ENCODE measurements at places on chromosomes 4 and X.

- no peak for DNase-seq
Observed at GRCh38 chr4:39931441-39931901, 46.2 kb downstream of the PDS5A start.

DNA sequence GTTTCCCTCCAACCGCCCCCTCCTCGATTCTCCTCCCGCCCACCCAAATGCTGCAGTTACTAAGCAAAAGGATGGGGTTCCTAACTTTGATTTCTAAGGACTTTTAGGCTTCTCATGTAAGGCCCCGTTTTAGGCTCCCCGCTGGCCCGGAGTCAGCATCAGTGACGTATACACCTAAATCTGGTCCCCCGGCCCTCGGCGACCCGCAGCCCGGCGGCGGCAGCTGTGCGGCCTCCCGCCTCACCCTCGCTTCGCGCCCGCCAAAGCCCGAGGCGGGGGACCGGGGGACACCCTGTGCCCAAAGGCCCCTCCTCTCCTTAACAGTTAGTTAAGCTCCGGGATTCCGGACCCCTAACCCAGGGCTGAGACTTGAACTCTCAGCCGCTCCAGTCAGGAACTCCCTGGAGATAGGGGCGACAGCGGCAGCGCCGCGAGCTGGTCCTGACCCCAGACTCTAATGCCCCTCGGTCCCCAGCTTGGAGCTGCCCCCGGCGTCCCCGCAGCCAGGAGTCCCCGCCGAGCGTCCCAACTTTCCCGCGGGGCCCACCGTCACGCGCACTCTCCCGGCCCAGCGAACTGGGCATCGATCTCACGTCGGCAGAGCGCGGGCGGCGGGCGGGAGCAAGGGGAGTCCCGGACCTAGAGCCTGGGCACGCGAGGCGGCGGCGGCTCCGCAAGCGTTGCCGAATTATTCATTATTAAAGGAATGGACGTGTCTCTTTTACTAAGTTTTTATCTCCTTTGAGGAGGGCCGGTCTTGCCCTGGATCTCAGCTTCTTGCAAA is 1.5 kb upstream of the NR3C2 start:
- DNase-seq, result no peak

DNA sequence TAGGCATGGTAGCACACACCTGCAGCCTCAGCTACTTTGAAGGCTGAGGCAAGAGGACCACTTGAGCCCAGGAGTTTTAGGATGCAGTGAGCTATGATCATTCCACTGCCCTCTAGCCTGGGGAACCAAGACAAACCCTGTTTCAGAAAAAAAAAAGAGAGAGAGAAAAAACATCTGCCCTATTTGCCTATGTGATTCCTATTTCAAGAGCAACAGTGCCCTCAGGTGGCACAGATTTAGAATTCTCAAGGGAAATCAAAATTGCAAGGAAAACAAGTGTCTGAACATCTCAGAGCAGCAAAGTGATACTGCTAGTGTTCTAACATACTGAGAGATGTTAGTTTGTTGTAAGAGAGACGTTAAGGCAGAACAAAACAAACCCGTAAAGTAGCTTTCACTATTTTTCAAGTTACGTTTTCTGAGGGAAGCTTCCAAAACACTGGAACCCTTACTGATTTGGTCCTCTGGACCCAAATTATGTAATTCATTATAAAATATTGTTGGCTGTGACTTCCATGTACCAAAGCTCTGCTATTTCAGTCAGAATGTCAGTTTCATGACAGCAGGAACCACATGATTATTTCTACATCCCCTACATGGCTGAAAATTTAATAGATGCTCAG is 7.9 kb downstream of the BDH2 start:
- no peak for DNase-seq

GRCh38 chrX:17036171-17036961 is 89.9 kb downstream of the REPS2 start:
- DNase-seq, result no peak

DNA sequence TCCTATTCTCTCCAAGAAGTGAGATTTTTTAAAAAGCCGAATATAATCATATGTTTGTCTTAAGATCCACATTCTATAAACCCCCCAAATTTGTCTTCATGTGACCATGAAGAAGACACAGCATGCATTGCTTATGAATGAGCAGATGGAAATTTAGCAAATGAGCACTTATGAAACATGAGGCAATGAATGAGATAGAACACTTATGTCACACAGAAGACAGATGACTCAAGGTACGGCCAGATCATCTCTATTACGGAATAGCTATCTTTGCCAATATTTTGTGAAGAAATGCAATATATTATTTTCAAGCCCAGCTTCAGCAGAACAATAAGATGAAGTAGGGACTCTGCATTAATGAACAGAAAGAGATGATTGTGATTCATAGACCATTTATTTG is 21.4 kb downstream of the PHEX start:
- DNase-seq, result no peak

DNA sequence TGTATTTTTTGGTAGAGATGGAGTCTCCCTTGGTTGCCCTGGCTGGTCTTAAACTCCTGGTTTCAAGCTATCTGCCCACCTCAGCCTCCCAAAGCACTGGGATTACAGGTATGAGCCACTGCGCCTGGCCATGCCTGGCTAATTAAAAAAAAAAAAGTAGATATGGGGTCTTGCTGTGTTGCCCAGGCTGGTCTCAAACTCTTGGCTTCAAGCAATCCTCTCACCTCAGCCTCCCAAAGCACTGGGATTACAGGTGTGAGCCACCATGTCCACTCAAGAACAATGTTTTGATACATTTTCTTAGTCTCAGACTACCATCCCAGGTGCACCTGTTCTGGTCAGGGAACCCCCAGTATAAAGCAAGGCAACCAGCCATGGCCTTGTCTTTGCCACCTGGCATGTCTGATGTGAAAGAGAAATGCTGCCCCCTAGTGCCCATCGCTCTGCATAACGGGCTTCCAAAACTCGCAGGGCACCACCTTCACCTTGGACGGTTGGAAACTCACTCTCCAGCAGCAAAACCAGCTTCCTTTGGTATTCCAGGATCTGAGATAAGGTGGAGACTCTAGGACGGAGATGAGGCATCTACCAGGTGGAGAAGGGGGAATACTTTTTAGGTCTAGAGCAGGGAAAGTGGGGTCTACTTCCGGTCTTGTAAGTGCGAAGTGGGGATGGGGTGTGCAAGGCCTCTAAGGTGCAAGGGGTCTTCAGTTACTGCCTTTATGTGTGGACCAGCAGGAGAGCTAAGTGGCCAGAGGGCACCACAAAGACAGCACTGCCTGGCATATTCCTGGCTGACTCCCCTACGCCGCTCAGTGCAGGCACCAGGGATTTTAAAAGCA is 47.7 kb upstream of the AFAP1 start:
- peak; percentile 66 for DNase-seq

GRCh38 chrX:39750256-39750790 is 347.4 kb downstream of the BCOR start:
- no peak for DNase-seq

- no peak for DNase-seq
Observed at GRCh38 chrX:132480581-132481203, 8.1 kb downstream of the MBNL3 start.

DNA sequence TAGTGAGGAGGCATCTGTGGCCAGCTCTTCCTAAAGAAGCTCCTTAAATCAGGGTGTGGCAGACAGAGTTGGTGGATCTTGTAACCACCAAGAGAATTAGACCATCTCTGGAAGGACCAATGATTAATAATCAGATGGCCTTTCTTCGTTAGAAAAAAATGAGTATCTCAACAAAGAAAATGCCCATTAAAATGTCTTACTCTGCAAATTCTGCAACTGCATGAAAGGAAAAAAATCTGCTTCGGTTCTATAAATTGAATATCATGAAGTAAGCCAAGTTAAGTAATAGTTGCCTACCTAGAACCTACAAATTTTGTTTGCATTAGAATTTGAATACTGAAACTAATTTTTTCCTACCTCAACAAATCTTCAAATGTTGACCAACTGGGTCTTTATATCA is 4.2 kb upstream of the DCLK2 start:
- no peak for DNase-seq

- DNase-seq, result no peak
Observed at GRCh38 chr4:88014386-88014905, 7.0 kb downstream of the PKD2 start.

DNA sequence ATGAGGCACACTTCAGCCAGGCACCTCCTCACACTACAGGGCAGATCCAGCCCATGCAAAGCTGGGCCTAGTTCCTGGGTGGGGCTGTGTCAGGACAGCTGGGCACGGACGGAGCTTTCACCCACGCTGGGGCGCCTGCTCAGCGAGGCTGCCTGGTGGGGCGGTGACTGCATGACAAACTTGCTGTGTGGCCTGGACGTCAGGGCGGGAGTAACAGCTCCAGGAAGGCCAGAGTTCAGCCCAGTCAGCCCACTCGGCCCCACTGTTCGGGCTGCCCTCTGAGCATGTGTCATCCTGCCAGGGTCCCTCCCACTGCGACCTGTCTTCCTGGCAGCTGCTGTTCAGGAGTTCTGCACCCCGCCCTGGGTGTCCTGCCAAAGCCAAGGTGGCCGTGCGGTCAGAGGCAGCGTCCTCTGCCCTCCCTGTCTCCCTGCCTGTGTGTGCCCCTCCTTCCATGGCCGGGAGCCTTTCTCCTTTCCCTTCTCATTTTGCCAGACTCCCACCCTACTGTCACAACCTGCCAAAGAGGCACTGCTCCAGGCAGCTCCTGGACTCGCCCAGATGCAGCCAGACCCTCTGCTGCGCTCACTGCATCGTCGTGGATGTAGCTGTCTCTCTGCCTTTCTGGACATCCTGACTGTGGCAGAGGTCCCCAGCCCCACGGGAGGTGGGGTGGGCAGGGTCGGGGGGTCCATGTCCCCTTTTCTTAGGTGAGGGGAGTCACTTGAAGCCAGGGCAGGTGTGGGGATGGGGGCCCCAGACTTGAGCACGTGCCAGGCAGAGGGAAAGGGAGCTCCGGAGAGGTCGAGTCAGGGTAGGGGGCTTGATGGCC is 33.0 kb upstream of the KIAA0232 start:
- no peak for DNase-seq

DNA sequence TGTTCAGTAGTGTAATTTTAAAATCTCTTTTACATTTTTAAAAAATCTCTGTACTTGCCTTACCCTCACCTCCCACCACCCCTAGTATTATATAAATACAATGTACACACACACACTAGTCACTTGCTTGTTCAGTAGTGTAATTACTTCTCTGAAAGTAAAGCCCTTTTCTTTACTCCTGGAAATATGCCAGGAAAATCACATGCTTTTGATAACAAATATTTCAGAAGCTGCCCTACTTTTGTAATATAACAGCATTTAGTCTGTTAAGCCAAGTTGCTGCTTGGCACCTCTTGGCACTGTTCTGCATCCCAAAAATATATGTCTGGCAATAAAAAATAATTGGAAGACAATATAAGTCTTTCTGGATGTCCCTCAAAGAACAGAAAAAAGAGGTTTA is 172.8 kb upstream of the APOOL start:
- DNase-seq, result no peak

DNA sequence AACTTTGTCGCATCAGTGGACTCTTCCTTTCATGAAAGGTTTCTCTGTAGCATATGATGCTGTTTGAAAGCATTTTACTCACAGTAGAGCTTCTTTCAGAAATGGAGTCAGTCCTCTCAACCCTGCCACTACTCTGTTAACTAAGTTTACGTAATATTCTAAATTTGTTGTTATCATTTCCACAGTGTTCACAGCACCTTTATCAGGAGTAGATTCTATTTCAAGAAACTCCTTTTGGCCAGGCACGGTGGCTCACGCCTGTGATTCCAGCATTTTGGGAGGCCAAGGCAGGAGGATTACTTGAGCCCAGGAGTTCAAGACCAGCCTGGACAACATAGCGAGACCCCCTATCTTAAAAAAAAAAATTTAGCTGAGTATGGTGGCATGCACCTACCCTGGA is 90.0 kb downstream of the KDM6A start:
- DNase-seq, result no peak

GRCh38 chr4:2837110-2837903 is 6.3 kb upstream of the ADD1 start:
- no peak for DNase-seq

- DNase-seq, result no peak
Observed at GRCh38 chrX:130108647-130109428, 1.5 kb downstream of the ELF4 start.

DNA sequence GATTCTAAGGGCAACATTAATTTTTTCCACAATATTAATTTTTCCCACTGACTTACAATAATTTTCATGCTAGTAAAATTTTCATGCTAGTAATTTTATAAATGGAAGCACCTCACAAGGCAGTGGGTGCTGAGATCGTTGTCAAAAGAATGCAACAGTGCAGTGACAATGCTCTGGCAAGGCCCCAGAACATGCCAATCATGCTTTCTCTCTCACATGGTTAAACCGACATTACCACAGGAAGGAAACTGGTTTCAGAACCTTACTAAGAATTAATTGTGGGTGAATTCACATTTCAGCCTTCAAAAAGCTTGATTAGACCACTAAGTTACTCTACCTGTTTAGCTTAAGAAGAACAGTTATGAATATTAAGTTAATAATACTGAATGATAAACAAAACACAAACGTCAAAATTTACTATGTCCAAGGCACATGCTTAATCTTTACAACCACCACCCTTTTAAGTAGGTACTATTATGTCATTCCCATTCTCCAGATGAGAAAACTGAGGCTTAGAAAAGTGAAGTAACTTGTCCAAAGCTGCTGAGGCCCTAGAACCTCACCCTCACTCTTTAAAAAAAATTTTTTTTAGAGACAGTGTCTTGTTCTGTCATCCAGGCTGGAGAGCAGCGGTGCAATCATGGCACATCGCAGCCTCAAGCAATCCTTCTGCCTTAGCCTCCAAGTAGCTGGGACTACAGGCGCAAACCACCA is 10.0 kb upstream of the OPHN1 start:
- no peak for DNase-seq

- DNase-seq, result no peak
Observed at GRCh38 chrX:17930850-17931249, 69.8 kb upstream of the RAI2 start.

- no peak for DNase-seq
Observed at GRCh38 chr4:119136546-119136945, 914 bp downstream of the MYOZ2 start.

DNA sequence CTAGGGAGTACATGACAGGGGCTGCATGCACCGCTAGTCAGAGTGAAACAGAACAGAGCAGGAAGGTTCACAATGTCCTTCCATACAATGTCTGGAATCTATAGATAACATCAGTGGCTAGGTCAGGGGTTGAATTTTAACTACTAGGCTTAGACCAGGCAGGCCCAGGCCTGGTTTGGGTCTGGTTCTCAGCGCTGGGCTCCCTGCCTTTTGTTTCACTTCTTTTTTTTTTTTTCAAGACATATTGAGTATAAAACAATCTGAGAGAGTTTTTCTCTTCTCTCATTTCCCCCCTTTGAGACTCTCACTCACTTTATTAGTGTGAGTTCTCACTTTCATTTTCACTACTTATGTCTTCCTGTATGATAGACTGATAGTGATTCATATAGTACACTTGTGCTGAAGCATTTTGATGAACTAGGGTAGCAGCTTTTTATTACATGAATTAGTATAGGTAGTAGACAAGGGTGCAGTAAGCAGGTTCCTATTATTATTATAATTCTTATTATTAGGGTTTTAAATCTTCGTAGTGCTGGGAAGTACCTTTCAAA is 120.0 kb upstream of the ZDHHC15 start:
- DNase-seq, result no peak
